ENCODE measurements at places on chromosomes 2 and 18.

- no peak for DNase-seq
Measured at GRCh38 chr2:238119756-238120462, 18.6 kb upstream of the KLHL30 start.

GRCh38 chr2:226943862-226944620 is 108.2 kb downstream of the RHBDD1 start:
- DNase-seq: no peak

DNA sequence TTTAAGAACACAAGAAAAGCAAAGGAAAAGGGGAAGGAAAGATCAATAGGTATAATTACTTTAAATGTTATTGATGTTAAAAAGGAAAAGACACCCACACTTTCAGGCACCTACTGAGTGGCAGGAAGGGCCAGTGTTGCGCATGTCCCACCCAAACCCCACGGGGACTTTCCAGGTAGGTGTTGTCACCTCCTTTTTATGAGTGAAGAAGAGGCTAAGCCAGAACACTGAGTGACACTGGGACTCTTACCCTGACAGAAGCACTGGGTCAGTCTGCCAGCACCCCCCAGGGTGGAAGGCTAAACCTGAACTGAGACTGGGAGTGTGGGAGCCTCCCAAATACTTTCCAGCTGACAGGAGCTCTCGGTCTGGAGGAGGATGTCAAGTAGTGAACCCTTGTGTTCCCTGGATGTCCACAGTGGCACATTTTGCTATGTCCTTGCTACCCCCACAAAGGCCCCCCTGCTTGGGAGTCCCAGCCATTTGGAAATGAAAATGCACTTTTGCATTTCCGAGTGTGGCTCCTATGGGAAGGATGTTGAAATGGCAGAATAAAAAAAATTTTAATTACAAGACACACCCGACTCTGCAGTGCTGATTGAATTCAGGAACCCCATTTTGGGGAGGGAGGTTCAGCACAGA is 90.9 kb upstream of the SMAD2 start:
- DNase-seq: no peak

DNA sequence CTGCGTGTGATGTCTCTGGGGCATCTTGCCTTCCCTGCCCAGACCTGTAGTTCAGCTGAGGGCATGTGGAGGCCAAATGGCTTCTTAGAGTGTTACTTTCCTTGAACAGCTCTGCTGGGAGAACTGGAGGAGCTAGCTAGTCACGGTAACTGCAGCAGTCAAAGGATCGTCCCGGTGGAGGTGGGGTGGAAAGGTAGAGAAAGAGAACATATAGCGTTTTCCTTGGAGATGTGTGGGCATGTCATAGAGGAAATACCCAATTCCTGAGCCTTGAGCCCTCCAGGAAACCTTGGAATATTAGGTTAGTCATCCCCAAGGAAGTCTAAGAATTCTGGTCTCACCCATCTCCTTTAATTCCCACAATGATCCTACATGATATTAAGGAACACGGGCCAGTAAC is 33.5 kb upstream of the IL37 start:
- no peak for DNase-seq

GRCh38 chr2:207375207-207375875 is 154.4 kb upstream of the CREB1 start:
- no peak for DNase-seq

DNA sequence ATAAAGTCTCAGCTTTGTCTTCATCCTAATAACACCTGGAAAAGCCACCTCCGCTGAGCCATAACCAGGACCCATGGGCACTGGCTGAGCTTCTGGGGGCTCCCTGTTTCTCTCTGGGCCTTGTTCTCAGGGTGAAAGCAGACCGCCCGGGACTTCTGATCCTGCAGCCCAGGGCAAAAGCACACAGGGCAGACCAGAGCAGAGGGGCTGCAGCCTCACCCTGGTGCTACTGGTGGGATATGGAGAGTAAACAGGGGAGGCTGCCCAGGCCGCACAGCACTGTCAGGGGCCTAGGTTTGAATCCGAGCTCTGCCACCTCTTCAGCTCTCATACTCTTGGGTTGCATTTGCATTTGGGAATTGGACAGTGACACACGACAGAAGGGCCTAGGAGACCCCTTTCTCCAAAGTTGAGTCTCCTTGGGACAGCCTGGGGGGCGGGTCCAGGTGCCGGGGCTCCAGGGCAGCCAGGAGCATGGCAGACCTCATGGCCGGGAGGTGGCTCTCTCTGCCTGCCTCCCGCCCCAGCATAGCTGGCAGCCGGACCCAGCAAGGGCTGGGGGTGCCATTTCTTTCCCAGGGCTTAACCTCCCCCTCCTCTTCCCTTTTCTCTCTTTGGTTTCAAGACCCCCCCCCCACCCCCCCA is 164.9 kb downstream of the INHBB start:
- DNase-seq: no peak

DNA sequence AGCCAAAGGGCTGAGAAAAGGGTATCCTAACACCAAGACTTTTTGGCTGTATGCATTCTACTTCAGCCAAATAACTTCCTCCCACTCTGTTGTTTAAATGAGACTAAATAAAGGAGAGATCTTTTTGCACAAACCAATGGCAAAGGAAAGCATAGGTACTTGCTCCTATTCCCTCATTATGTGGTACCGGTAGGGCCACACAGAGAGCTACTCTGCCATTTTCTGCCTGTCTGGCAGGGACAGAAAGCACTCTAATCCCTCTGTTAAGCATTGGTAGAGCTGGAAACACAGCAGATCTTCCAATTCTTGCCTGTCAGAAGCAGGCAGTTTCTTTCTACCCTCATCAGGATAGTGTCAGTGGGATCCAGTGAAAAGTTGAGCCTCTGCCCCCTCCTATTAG is 918.3 kb upstream of the TMEFF2 start:
- no peak for DNase-seq
